Effector CD8-positive, alpha-beta T cell (primary cell): ENCODE measurements at places on chromosomes 16 and 17.

DNA sequence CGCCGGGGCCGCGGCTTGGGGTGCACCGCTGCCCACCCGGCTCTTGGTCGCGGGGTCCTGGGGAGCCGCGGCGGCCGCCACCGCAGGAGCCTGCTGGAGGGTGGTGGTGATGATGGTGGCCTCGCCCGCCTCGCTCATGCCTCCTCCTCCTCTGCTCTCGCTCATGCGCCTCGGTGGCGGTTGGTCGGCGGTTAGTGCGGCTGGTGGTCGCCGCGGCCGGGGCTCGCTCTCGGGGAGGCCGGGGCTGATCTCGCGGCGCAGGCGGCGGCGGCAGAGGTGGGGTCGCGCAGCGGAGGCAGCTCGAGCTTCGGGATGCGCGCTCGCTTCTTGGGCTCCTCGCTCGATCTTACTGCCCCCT, 41.6 kb downstream of the AHSP start:
- no peak for DNase-seq

GRCh38 chr17:76924345-76925342, 56.4 kb downstream of the MGAT5B start:
- no peak for DNase-seq

- DNase-seq = no peak
These were observed 113.3 kb downstream of the IRF8 start for GRCh38 chr16:86012221-86012620.

- DNase-seq = no peak
These were observed 1.7 kb downstream of the RPRML start for GRCh38 chr17:46977348-46977747.

DNA sequence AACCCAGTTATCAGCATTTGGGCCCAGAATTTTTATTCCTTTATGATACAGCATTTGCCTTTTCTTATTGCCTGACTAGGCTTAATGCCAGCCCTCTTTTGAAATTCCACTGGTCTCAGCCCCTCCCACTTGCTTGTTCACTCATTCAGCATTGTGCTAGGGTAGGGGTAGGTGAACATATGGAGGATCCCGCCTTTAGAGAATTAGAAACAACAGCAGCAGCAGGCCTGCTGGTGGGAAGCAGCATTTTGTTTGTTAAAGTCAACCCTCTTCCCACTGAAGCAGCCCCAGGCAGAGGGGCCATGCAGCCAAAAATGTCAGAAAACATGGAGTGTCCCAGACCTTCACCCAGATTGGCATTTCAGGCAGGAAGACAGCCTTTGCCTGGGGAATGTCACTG, 1355.2 kb downstream of the CDH8 start:
- DNase-seq = no peak

GRCh38 chr16:50037662-50038220, 12.7 kb downstream of the CNEP1R1 start:
- DNase-seq = no peak

GRCh38 chr17:67260170-67260987, 15.4 kb upstream of the HELZ start:
- no peak for DNase-seq

DNA sequence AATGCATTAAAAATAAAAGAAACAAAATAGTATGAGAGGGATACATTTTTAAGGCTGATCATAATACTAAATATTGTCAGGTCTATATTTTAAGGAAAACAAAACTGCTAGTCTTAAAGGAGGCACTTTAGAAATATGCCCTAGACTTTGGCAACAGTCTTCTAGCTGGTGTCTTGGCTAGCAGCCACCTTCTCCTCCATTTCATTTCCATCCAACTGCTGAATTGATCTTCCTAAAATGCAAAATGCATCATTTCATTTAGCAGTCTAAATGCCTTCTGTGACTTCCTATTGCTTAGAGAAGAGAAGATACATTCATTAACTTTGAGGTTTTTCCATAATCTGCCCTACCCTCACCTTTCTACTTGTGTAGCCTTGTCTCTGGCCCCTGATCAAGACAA, 1404.1 kb downstream of the CDH11 start:
- no peak for DNase-seq
